ENCODE measurements at places on chromosomes 12 and 14.

DNA sequence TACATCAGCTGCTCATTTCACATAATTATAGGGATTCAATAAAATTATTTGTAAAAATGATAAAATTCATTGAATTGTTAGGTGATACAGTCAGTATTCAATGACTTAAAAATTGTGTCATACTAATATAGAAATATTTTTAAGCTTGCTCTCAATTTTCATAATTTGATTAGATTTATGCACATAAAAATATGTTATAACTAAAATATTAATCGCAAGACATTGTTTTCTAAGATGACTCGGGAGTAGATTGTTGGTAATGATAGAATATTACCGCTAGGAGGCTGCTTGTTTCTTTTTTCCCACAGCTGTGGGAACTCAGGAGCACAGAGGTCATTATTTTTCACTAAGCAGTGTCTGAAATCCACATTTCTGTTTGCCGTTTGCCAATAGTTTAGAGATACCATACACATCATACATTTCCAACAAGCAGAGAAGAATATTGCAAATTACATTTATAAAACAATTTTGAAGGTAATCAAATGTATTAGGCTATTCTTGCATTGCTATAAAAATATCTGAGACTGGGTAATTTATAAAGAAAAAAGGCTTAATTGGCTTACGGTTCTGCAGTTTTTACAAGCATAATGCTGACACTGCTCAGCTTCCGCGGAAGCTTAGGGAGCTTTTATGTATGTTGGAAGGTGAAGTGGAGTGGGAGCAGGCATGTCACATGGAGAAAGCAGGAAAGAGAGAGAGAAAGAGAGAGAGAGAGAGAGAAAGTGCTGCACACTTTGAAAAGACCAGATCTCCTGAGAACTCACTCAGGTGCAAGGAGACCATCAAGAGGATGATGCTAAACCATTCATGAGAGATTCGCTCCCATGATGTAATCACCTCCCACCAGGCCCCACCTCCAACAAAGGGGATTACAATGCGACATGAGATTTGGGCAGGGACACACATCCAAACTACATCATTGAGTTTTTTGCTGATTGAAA lies 9.2 kb downstream of the CD69 start:
- DNase-seq: no peak

DNA sequence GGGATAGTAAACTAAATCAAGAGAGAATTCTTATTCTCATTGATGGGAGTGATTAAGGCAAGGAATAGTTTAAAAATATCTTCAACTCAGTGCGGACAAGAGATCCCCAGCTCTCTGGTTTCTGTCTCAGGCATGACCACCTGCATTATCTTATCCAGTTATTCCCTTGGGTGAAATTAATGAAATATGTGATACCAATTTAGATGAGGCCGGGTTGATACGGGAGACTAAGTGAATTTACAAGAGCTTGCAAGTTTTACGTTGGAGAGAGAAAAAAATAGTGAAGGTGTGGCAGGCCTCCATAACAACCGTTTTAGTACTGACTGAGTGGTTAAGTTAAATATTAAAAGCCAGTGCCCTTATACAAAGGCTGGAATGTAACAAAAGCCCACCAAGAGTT lies 61.1 kb upstream of the PLBD1 start:
- no peak for DNase-seq

DNA sequence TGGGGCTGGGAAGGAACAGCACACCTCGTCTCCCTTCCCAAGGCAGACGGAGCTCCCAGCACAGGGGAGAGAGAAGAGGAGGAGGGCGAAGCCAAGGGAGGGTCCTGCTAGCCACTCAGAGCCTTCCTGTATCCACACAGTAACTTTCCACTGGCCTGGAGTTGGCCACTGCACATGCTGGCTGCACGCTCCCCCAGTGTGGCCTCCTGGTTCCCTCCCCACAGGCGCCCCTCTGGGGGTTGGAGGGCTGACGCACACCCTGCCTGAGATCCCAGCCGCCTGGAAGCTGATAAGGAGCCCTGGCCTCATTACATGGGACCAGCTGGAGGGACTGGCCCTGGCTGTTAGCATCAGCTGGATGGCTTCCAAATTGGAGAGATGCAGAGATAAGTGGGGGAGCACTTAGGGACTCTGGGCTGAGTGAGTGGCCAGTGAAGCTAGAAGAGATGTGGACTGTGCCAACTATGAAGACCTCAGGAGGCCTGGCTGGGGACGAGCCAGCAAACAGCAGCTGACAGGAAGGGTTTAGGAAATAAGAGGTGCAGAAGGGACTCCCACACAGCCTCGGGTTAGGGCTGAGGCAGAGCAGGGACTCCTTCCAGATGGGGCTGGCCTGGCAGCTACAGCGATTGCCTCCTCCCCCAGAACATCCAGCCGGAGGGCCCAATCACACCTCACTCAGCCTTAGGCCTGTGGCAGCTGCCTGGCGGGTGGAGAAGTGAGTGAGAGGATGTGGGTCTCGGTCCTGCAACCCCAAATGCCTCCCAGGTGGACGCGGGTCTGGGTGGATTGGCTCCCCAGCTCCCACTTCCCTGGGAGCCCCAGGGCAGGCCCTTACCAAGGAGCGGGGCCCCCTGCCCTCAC lies 26.3 kb upstream of the BCDIN3D start:
- peak; percentile 97 for DNase-seq

DNA sequence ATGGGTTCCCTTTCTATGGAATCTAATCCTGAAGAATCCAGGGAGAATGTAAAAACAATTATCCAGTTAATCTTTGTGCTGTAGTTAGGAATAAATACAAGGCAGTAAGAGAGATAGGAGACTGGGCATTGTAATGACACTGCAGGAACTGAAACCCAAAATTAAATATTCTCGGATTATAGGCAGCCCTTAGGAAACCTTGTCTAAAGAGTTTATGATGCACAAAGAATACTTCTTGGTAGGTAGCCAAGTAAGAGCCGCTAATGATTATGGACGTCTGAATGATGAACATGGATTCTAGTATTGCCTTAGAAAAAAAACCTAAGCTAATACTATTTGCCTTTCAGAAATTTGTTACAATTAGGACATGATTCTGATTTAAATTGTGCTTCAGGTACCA lies 165.4 kb upstream of the LRIG3 start:
- peak; percentile 56 for DNase-seq

DNA sequence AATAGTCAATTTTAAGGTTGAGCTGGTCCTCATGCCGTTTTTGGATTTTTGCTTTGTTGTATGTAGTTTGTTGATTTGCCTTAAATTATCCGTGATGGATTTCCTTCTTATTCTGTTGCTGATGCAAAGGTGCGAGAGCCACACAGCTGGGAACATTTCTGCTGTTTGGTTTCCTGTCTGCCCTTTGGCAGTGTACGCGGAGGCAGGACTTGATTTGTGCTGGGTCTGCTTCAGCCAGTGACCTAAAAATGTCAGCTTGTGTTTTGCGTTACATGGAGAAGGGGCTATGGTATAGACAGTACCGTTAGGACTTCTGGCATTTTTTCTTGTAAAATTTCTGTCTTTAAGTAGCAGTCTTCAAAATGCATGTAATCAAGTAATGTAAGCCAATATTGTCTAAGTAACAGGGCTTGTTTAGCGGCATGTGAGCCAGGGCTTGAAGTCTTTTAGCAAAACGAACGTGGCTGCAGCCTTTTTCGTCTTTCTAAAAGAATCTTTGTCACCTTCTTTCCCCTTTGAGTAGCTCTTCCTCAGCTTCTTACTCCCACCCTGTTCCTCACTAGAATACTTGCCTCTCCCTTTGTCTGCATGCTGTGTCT lies 18.2 kb upstream of the RD3L start:
- DNase-seq: no peak

GRCh38 chr12:95134085-95134484 lies 60.7 kb upstream of the NR2C1 start:
- DNase-seq: no peak

GRCh38 chr14:100314724-100315123 lies 8.4 kb upstream of the SLC25A47 start:
- no peak for DNase-seq

- no peak for DNase-seq
These were observed 184.4 kb upstream of the SLC38A2 start for GRCh38 chr12:46556819-46557524.

DNA sequence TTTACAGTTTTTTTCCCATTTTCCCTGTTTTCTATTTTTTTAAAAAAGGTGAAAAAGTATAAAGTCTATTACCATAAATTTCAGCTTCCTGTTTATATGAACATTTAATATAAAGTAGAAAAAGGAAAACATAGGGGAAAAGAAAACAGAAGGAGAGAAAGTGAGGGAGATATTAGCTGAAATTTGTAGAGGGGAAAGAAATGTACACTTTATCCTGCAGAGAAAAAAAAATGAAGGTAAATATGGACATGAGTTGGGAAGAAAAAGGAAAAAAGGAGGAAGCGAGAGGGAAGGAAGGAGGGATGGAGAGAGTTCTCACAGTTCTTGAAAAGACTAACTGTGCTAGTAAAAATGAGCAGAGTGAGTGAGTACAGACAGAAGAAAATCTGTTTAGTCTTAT lies 91.6 kb upstream of the BTG1 start:
- no peak for DNase-seq

DNA sequence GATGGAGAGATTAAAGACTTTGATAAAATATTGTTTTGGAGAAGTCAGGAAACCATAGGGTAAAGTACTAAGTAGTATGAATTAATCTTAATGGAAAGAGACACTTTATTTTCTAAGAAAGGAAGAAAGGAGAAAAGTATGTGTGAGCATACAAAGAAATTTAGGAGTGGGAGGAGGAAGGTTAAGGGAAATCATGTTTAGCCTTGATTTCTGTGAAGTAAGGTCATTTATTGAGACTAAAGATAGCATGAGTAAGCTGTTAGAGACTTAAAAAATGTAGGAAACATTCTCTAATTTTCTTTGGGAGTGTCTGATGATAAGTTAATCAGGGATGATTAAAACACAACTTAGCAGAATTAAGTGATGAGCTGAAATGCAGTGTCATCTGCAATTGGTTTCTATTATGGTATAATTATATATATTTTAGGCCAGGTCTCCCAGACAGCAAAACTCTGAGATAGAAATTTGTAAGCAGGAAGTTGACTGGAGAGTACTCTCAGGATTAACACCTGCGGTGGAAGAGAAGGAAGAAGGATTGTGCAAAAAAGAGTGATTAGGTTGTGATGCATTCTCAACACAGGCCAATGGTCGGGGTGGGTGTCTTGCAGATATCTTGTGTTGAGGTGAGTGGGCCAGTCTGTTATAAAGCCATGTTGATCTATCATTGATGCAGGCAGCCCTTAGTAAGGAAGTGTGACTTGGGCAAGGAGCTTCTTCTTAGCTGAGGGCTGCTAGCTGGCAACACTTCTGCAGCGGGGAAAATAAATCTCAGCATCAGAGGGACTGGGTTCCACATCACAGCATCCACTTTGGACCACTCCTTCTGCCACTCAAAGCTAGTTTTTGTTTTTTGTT lies 256.2 kb downstream of the AEBP2 start:
- no peak for DNase-seq

- DNase-seq: no peak
These were observed 594 bp downstream of the KRAS start for GRCh38 chr12:25249931-25250738.

- DNase-seq: no peak
These were observed 13.0 kb upstream of the UBC start for GRCh38 chr12:124927201-124928094.

GRCh38 chr14:104352493-104353220 lies 214.3 kb downstream of the KIF26A start:
- no peak for DNase-seq

- DNase-seq: no peak
These were observed 167.0 kb downstream of the LRFN5 start for GRCh38 chr14:41773536-41774279.
